ENCODE measurements at places on chromosomes 16 and 17.

DNA sequence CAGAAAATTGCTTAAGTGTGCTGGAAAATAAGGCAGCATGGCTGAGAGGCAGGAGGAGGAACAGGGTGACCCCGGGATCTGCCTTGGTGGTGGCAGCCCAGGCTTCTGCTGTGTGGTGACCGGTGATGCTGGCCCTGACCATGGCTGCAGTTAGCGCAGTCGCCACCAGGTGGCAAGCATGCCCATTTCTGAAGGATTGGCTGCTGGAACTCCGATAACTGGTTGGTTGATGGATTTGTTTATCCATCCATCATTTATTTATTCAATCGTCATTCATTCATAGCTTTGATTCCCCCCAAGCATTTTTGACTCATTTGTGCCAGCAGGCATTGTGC is 29.1 kb upstream of the ITGA3 start:
- peak; percentile 70 for DNase-seq

DNA sequence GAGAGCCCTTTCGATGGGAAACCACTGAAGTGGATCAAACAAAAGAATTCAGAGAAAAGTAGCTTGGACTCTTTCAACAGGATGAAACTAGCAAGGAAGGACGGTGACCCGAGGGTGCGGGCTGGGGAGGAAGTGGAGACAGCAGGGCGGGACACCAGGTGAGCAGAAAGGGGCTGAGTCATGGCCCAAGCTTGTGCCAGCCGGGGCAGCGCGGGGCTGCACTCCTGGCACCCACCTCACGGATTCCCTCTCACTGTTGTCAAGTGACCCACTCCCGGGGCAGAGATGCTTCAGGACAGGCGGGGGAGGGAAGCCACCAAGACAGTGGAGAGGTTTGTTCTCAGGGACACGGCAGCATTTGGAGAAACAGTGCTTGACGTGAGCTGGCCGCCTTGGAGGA is 10.7 kb upstream of the RNF222 start:
- DNase-seq = no peak

DNA sequence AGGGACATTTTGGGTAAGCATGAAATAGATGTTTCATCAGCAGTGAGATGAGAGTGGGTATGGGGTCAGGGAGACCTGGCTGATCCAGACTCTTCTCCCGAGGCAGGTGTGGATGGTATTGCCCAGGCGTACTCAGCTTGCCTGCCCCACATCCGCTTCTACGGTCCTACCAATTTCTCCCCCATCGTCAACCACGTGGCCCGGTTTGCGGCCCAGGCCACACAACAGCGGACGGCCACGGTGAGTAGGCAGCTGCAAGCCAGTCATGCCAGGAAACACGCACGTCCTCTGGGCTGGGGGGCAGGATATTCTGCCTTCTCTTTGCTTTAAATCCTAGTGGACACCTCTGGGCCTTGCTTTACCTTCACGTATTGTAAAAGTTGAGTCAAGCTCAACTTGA is 44.7 kb downstream of the CPNE2 start:
- DNase-seq = no peak

GRCh38 chr17:40038882-40039513 is 15.2 kb downstream of the MED24 start:
- DNase-seq = no peak

DNA sequence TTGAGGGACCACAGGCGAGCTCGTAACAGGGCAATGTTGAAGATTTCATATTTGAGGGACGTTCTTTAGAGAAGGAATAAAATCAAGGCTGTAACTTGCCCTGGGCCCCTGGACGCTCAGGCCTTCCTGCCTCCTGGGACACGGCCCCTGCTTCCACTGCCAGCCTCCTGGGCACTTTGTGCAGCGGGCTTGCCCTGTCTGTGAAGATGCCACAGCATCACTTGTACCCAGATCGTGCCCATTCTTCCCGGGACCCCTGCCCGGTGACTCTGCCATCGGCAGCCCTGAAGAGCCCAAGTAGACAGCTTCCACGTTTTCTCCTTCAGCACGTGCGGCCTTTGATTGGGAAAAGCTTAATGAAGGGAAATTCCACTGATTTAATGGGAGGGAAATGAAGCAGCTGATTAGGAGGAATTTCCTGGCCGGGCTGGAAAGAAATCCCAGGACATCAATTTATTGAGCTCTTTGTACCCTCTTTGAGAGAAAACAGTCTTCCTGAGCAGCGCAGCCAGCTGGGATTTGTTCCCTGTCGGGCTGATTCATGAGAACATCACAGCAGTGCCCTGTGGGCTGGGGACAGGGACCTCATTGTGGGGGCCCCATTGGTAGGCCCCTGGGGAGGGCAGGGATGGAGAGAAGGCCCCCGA is 71.5 kb downstream of the CRISPLD2 start:
- no peak for DNase-seq

GRCh38 chr16:14061732-14062259 is 9.3 kb upstream of the MRTFB start:
- no peak for DNase-seq

DNA sequence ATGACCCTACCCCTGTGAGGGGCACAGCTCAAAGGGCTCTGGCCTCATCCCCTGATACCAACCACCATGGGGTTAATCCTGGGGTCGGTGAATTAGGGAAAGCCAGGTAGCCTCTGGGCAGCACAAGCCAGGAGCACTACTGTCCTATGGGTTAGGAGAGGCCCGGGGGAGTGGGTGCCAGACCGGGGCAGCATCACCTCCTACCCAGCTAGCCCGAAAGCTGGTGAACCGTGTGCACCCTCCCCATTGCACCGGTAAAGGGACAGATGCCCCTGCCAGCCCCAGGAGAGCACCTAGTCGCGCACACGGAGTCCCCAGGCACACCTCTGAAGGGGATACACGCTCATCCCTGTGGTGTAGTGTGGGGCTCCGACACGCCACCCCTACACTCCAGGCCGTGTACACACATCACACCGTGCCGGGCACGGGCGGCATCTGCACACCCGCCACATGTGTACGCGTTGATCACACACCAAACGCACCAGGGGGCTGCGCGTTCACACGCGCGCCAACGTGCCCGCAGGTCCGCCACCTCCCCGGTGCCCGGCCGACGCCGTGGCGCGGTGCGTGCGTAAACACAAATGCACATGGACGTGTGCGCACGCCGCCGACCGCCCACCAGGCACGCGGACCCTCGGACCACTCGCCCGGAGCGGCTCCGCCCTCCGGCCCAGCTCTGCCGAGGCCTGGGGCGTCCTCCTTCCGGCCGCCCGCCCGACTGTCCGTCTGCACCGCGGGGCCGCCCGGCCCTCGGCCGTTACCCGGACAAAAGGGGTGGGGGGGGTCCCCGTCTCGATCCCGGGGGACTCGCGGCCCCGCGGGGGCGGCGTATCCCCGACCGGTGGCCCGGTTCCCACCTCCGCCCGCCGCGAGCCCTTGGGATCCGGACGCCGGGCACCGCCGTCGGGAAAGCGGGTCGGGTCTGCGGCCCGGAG is 785 bp downstream of the UBALD1 start:
- peak; percentile 16 for DNase-seq

- no peak for DNase-seq
Measured at GRCh38 chr16:3188675-3188924, 596 bp downstream of the OR1F1 start.

GRCh38 chr17:63497708-63498483 is 21.0 kb downstream of the ACE start:
- DNase-seq = no peak

GRCh38 chr16:82136956-82137821 is 32.8 kb downstream of the MPHOSPH6 start:
- DNase-seq = no peak
